ENCODE measurements at places on chromosomes 16 and 17.

DNA sequence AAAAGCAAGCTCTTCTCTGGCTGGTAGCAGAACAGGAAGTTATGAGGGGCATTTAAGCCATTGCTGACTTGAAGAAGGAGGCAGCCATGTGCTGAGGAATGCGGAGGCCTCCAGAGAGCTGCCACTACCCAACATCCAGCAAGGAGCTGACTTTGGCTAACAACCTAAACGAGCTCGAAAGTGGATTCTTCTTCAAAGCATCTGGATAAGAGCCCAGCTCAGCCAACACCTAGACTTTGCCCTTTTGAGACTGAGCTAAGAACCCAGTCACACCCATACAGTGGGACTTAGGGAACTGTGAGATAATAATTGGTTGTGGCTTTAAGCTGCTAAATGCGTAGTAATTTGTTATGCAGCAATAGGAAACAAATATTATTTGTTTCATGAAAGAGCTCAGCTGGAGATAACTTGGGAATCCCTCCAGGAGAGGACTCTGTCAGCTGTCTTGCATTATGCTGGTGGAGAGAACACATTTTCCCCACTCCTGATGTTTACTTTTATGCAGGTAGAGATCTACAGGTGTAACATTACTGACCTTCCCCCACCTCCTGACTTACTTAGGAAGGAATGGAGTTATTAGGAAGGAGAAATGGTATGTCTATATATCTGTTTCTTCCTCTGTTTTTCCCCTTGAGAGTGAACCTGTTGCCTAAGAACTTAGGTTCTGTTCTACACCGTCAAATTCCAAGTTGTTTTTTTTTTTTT, 52.7 kb upstream of the ZNF629 start:
- no peak for DNase-seq

- DNase-seq, result no peak
These were observed 23.2 kb downstream of the REXO5 start for GRCh38 chr16:20829536-20829935.

DNA sequence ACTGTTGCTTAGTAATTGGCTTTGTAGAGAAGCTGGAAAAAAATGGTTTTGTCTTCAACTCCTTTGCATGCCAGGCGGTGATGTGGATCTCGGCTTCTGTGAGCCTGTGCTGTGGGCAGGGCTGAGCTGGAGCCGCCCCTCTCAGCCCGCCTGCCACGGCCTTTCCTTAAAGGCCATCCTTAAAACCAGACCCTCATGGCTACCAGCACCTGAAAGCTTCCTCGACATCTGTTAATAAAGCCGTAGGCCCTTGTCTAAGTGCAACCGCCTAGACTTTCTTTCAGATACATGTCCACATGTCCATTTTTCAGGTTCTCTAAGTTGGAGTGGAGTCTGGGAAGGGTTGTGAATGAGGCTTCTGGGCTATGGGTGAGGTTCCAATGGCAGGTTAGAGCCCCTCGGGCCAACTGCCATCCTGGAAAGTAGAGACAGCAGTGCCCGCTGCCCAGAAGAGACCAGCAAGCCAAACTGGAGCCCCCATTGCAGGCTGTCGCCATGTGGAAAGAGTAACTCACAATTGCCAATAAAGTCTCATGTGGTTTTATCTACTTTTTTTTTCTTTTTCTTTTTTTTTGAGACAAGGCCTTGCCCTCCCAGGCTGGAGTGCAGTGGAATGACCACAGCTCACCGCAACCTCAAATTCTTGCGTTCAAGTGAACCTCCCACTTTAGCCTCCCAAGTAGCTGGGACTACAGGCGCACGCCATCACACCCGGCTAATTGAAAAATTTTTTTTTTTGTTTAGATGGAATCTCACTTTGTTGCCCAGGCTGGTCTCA, 6.2 kb upstream of the TMEM235 start:
- no peak for DNase-seq

- peak; percentile 56 for DNase-seq
These were observed 3.6 kb upstream of the ZNF652 start for GRCh38 chr17:49365667-49366066.

- DNase-seq, result no peak
These were observed 2.3 kb upstream of the ARMC5 start for GRCh38 chr16:31456988-31457360.

GRCh38 chr17:37117373-37118142, 168.8 kb downstream of the AATF start:
- DNase-seq, result no peak

DNA sequence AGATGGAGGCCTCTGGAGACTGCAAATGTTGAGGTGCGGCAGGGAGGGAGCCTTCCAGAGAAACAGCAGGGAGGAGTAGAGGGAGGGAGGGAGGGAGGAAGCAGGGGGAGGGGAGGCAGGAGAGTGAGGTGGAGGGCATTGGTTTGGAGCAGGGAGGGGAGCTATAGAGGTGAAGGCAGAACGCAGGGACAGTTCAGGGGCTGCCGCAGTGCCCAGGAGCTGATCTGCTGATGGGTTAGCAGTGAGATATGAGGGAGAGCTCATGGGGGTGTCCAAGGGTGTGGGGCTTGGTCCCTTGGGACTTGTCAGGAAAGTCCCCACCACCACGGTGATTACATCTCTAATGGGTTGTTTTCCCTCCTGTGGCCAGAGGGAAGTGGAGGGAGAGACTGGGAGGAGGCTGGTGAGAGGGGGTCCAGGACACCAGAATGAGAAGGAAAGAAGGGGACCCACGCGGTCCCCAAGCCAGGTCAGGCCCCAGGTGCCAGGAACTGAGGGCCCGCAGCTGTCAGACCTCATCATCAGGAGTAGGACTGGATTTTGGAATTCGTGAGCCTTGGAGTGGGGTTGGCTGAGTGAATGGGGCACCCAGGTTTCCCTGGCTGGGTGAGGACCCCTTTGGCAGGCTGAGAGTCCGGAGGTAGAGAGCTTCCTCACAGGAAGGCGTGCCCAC, 11.2 kb downstream of the CA4 start:
- no peak for DNase-seq

DNA sequence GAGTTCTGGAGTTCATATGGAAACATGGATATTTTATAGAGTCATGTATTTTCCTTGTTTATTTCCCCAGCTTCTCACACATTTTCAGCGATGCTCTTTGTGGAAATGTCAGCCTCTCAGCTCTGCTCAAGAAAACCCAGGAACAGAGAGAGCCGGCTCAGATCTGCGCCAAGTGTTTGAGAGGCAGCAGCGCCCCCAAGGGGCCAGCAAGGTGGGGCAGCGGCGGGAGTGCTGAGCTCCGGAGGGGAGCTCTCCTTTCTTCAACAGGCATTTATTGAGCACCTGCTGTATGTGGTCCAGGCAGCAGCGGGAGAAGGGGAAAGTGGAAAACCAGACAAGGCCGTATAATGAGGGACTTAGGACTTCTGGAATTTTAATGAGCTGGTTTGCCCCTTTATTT, 421.1 kb upstream of the C16orf82 start:
- DNase-seq, result peak; percentile 65

GRCh38 chr17:17893801-17894644, 57.2 kb upstream of the SREBF1 start:
- no peak for DNase-seq

- DNase-seq, result no peak
These were observed 33.2 kb upstream of the RPH3AL start for GRCh38 chr17:385836-386140.

GRCh38 chr16:53022374-53022773, 30.3 kb downstream of the CHD9NB start:
- DNase-seq, result peak; percentile 30

DNA sequence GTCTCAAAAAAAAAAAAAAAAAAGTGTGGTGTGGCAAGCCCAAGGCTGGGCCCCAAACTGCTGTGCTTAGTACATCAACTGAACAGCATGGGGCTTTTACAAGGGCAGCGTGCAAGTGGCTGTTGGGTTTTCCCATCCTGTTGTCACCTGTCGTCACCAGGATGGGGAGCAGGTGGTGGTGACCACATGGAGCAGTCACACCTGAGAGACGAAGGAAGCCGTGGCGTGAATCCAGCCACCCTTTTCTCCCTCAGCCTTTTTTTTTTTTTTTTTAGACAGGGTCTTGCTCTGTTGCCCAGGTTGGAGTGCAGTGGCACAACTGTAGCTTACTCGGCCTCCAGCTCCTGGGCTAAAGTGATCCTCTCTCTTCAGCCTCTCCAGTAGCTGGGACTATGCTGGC, 4.1 kb upstream of the MRPL58 start:
- DNase-seq, result no peak

DNA sequence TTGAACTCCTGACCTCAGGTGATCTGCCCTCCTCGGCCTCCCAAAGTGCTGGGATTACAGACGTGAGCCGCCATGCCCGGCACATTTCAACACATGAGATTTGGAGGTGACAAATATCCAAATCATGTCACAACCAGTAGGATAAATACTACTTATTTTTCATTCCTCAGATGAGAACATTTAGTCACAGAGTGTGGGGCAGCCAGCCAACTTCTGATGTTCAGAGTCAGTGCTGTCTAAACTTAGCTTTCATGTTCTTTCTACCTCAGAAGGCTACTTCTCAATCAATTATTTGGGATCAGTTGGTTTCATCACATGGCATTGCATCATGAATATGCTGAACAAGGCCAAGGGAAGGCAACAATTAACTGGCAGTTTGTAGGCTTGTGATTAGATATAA, 134.5 kb downstream of the CDH13 start:
- no peak for DNase-seq

DNA sequence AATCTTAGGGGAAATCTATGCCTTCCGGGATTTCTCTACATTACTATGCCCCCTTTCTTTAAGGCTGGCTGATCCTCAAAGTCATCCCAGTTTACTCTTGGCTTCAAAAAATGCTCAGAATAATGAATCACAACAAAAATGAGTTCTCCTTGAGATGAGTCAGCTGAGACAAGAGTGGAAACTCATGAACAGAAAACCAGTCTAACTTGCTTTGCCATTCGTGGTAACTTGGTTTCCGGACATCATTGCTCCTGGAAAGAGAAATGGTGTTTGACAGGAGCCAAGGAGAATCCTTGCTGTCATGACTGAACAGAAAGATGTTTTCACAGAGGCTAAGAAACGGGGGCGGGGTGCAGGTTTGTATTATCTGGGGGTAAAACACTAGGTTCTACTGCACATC, 435.6 kb upstream of the DYNLRB2 start:
- no peak for DNase-seq

- DNase-seq, result no peak
These were observed 53.7 kb upstream of the RCVRN start for GRCh38 chr17:9958586-9959281.

DNA sequence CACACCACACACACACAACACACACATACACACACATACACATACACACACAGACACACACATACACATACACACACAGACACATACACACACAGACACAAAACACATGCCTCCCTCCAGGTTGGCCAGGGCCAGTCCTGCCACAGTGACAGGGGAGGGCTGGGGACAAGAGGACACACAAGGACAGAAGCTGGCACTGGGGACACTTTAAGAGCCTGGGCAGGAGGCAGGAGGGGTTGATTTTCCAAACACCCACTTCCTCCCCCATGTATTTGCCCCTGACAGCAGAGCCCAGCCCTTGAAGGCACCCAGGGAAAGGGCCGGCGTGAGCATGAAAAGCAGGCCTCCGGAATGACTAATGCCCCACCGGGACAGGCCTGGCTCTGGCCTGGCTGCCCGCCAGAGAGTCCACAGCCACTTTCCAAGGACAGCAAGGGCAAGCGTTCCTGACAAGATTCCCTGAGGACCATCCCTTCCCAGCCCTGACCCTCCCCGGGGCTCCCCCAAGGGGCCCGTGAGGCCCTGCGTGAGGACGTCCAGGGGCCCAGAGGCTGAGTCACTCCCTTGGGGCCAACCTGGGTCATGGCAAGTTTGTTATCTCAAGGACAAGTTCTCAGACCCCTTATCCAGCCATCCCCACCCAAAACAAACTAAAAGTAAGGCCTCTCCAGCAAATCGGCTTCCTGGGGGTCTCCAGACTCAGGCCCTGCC, 235.6 kb downstream of the ZNF423 start:
- DNase-seq, result no peak

GRCh38 chr17:19979917-19980770, 2.5 kb upstream of the AKAP10 start:
- DNase-seq, result no peak

- peak; percentile 53 for DNase-seq
These were observed 692 bp upstream of the SOCS1 start for GRCh38 chr16:11256661-11257130.

GRCh38 chr16:13873835-13874438, 46.0 kb upstream of the ERCC4 start:
- DNase-seq, result no peak

DNA sequence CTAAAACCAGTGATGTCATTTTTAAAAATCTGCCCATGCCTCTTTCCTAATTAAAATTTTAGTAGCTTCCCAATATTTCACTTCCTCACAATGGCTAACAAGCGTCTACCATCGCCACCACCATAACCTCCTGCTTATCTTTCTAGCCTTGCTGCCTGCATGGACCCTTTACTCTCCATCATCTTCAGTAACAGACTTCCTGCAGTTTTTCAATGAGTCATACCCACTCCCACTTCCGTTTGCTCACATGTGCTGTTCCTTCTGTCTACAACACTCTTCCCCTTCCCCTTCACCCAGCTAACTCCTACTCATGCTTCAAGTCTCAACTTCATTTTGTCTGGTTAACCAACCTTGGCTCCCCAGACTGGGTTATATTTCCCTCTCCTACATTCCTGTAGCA, 12.8 kb upstream of the SKAP1 start:
- DNase-seq, result peak; percentile 60

DNA sequence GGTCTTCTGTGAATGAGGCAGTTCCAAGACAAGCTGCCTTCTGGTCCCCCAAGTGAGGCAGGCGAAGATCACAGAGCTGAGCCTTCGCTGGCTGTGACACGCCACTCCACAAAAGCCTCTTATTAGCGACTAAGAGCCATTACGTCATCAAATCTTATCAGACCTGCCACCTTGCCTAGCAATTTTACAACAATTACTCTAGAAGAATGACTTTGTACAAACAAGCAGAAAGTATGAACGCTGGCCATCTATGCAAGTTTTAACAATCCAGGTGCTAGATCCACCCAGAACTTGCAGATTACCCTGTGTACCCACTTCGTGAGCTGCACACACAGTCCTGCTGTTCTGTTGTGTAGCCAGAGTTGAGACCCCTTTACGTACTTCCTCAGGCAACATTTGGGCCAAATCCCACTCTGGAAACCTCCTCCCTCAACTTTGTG, 3.8 kb upstream of the ICAM2 start:
- DNase-seq, result no peak

DNA sequence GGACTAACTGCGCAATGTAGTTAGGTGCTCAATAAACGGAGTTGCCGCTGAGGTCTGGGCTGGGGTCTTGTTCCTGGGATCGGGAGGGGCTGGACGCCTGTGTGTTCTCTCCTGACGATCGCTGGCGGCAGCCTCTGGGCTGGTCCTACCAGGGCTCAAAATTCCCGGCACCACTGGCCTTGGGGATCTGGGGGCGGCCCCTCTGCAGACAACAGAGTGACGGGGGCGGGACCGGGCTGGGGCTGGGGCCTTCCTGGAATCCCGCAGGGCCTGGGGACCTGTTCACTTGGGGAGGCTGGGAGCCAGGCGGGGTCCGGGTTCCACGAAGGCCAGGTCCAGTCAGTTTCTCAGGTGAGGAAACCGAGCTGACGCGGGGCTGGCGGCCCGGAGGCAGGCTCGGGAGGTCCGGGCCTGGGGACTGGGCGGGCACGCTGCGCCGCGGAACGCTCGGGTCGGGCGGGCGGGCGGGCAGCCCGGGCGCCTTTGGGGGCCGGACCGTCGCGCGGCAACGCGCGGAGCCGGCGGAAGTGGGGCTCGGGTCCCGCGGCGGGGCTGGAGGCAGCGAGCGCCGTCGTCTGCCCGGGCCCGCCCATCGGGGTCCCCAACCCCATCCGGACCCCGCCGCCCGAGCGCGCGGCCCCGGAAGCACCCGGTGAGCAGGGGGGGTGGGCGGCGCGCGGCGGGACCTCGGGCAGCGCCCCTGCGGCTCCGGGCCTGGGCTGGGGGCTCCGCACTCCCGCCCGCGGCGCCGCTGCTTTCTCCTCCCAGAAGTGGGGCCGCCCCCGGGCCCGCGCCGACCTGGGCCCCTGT, at the start of gene PIGQ:
Gene PIGQ (plus strand): TSS at position 524 of the 810 bp plus-strand sequence. CDS start 4,107 bp downstream, outside the sequence.
- peak; percentile 78 for DNase-seq
